ENCODE measurements at places on chromosomes 3 and 15.

GRCh38 chr3:144859161-144859560 is 887.5 kb downstream of the DIPK2A start:
- DNase-seq = no peak

DNA sequence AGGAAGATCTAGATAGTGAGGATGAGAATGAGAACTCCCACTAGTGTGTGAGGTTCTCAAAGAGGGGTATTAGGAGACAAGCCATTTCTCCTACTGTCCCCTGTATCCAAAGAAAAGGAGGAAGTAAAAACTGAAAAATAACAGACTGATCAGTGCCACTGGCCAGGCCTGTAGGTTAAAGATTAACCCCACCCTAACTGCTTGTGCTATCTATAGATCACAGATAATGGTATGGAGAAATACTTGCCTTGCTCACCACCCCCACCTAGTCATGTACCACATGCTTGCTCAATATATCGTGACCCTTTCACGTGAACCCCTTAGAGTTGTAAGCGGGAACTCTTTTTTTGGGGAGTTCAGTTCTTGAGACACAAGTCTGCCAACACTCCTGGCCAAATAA is 519.7 kb upstream of the FRG2C start:
- no peak for DNase-seq

DNA sequence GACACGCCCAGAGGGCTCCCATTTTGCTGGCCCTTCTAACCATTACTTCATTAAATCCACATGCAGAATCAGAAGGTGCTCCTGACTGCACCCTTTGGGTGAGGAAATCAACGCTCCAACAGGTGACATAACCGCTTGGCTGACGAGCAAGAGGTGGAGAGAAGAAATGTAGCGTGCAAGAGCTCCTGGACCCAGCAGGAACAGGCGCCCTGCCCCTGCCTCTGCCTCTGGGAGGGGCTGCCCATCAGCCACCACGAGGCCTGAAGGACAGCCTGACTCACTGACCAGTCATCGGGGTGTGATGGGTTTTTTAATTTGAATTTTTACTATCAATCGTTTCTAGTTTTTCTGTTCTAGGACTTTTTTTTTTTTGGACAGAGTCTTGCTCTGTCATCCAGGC is 218.2 kb downstream of the ADAMTS17 start:
- DNase-seq = no peak

DNA sequence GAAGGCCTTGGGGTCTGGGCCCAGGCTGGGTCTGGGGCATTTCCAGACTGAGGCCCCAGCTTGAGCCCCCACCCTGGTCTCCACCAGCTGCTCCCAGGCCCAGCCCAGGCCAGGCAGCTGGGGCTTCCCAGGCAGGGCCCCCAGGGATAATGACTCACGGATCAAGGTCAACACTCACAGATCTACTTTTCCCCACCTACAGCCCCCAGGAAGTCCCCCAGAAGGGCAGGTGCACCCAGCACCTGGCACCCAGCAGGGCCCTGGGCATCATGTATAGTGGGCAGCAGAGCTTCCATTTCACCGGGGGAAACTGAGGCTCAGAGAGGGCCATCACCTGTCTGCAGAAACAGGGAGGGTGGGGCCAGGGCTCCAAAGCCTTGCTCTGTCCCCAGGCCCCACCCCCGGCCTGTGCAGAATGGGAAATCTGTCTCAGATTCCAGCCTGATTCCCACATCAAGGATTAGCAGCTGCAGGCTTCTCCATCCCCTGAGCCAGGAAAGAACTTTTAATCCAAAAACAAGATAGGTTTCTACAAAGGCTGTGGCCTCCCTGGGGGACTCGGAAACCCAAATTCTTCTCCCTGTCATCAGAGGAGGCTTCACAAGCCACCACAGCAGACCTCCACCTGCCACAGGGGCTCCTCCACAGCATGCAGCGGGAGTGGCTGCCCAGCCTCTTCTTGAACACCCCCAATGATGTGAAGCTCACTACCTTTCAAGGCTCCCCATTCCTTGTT is 49.8 kb downstream of the IQSEC1 start:
- no peak for DNase-seq

- DNase-seq = no peak
Measured at GRCh38 chr3:89186456-89186855, 79.0 kb downstream of the EPHA3 start.

- DNase-seq = no peak
Measured at GRCh38 chr15:38254051-38254883, 1.6 kb downstream of the SPRED1 start.

DNA sequence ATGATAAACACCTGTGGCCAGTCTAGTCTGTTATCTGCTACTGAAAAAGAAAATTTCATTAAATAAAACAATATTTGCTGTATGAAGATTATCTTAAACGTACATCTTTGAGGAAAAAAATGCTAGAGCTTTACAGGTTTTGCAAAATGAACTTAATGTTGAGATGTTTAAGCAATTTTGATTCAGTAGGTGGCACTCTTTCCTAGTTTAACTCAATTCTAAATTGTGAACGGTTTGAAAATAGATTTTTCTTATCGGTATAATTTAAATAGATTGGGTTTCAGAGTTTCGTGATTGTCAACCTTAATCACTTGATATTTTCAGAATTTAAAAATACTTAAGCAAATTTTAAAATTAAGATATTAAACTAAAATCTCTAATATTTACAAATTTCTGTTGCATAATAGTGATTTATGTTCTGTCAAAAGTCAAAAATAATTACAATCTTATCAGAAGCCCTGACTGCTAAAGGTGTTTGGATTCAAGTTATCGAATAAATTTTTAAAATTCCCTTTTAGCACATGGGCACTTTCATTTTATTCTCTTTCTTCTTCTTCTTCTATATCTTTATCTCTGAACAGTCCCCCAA is 7.0 kb upstream of the RNF111 start:
- DNase-seq = no peak

DNA sequence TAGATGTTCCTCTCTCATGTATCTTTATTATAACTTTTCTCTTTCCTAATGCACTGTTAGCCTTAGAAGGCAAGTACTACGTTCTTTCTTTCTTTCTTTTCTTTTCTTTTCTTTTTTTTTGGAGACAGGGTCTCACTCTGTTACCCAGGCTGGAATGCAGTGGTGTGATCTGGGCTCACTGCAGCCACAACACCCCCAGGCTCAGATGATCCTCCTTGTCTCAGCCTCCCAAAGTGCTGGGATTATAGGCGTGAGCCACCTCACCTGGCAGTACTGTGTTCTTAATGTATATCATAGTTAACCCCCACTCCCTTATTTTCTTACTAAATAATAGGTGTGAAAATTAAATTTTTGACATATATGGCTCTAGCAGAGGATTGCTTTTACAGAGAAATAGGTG is 23.1 kb downstream of the IQGAP1 start:
- DNase-seq = no peak

- no peak for DNase-seq
Measured at GRCh38 chr3:21543380-21544075, 207.5 kb downstream of the ZNF385D start.

DNA sequence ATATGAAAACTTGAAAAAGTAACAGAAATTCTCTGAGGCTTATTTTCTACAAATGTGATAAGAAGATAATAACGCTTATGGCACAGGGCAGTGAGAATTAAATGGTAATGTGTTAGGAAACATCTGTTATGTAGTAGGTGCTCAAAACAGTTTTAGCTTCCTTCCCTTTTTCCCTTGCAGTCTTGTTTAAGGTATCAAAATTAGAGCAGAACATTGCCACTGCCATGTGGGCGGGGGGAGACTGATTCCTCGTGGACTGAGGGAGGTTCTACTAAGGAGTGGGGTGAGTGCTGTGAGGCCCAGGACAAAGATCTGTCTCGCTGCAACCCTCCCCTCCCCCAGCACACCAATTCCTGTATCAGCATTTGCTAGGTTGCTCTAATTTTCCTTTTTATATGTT is 702.4 kb downstream of the TUSC7 start:
- no peak for DNase-seq

DNA sequence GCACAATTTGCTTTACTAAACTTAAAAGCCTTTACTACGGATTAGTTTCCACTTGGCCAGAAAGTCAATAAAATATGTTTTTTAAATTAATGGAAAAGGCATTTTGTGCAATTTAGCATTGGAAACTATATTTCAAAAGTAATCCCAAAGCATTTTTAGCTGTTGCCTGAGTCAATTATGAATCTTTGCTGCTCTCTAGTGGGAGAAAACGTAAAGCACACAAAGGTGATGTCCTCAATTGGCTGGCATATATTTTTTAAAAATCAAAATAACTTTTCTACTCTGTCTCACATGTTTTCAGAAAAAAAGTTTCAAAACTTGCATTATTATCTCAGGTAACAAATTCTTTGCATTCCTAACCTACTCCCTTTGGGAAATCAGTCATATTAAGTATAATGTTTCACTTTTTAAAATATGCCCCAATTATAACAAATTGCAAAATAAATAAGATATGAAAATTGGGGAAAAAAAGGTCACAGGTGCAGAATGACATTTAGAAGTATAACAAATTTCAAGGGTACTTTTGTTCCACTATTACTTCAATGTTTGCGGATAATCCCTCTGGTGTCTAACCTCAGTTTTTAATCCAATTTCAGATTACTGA is 47.2 kb upstream of the TEX55 start:
- no peak for DNase-seq

GRCh38 chr15:66702035-66702786 is at the start of gene SMAD6:
Gene SMAD6 (plus strand): TSS chr15:66702236. CDS start chr15:66703259, 1,023 bp downstream.
- peak; percentile 62 for DNase-seq

DNA sequence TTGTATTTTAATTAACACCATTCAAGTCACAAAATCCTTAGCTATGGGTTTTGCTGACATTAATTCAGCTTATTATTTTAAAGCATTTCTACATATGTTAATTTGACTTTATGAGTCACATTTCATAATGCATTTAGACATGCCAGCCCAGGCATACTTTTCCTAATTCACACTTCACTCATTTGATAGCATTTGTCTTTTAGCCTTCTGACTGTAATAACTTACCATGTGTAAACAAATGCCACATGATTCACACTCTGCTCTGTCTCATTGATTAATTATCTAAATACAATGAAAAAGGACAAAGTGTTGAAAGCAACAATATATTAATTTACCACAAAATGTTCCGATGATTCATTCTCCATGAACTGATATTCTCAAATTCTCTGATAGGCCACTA is 927.8 kb upstream of the EPHA6 start:
- no peak for DNase-seq

DNA sequence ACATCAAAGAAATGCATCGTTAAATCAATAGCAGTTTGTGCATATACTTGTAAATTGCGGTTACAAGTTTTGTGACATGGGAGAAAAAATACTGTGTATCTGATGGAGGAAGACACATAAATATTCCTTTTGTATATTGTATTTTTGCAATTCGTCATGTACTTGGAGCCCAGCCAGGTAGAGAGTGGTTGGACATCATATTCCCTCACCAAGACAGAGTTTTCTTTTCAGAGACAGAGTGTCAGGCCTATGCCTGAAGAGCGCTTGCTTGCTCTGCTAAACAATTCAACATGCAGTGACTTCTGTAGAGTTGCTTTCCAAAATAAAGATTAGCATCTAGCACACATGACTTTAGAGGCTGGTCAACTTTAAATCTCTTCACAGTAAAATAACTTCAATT is 24.8 kb upstream of the MEIS2 start:
- no peak for DNase-seq

DNA sequence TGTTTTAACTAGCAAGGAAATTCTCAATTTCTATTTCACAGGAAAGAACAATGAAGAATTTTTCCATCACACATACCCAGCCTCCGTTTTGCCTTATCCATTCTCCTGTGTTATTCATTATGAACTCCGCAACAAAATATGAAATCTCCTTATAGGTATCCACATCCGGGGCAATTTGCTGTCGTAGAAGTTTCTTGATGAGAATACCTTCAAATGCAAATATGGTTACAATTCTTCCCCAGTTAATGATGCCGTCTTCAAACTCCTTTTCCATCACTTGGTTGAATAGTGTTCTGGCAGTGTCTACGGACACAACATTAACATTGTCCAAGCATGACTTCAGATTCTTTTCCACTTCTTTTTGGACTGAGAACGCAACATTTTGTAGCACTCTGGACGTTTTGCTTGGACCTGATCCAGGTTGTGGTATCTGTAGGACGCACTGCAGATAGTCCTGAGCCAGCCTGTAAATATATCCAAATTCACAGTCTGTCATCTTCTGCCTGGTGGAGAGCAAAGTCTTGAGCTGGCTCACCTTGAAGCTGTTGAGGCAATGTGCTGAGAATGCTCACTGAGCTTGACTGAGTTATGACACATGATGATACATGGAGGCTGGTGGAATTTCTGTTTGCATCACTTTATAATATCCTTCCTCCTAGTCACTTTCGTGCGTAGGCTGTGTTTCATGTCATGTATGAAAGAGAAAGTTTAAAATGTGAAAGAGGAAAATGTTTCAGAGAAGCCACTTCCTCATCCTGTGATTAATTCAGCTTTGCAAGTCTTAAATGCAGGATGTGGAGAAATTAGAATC is at the start of gene BCL2A1:
BCL2A1 (minus strand) TSS at position 573 of the 811 bp plus-strand sequence; CDS start at position 496, 77 bp downstream.
- no peak for DNase-seq

DNA sequence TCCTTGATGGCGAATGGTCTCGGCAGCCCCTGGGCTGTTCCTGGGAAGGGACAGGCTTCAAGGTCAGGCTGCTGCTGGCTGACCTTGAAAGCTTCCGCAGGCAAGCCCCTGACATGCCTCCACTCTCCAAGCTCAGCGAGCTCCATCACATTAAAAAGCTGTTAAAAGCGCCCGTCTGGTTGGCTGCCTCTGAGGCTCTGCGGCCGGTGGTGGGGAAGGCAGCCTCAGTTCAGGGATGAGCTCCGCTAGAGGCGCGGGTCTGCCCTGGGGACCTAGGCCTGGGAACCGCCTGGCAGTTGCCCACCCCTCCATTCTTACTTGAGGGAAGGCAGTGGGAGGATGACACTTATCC is 103.8 kb downstream of the LINGO1 start:
- no peak for DNase-seq

- DNase-seq = no peak
Measured at GRCh38 chr15:81507831-81508230, 133.8 kb upstream of the TMC3 start.

GRCh38 chr3:119443179-119443578 is 20.2 kb downstream of the TMEM39A start:
- DNase-seq = no peak

GRCh38 chr15:49621887-49622286 is 1.0 kb downstream of the DTWD1 start:
- no peak for DNase-seq

DNA sequence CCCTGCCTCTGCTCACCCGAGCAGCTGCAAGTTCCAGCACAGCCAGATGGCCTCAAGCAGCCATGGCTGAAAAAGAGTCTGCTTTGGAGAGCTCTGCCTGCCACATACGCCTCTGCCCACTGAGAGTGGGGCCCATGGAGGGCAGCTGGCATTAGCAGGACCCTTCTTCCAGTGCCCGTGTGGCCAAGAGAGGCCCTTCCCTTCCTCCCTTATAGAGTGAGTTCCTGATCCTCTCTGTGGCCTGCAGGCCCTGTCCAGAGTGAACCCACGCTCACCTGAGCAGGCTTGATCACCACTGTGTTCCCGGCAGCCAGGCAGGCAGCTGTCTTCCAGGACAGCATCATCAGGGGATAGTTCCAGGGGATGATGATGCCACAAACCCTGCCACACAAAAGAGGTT is 41.4 kb upstream of the SLC41A3 start:
- no peak for DNase-seq

GRCh38 chr15:92904722-92905571 is 4.8 kb downstream of the CHD2 start:
- no peak for DNase-seq

GRCh38 chr15:35061825-35062737 is 23.0 kb downstream of the NANOGP8 start:
- no peak for DNase-seq
